ENCODE measurements at places on chromosomes 11 and 22. TPM values are rescaled to one million over a fixed set of nuclear protein-coding genes. Genes with fewer than 3 reads are reported as not detected.

Gene MOGAT2
- total RNA-seq, result not detected

Gene RAB39A
- not detected for total RNA-seq

Gene ATG13
- total RNA-seq, result 49.7 TPM

Gene ROM1
- 3.0 TPM for total RNA-seq

Gene MAP6
- 3.0 TPM for total RNA-seq

Gene PLA2G3
- 0.43 TPM for total RNA-seq

Gene CD3E
- total RNA-seq, result not detected

Gene CCDC87
- total RNA-seq, result 0.64 TPM

Gene TNNT3
- not detected for total RNA-seq

Gene FAM83F
- total RNA-seq, result not detected

Gene OR10G4
- not detected for total RNA-seq

Gene MAJIN
- total RNA-seq, result not detected

Gene MISFA
- total RNA-seq, result under 0.01 TPM

Gene C11orf97
- not detected for total RNA-seq

Gene APOL5
- total RNA-seq, result not detected

Gene OR5A1
- not detected for total RNA-seq

Gene MFRP
- not detected for total RNA-seq

Measured in fibroblast of villous mesenchyme (primary cell).